Regular cardiac myocyte (primary cell): ENCODE measurements at places on chromosomes 12 and 14. TPM values are rescaled to one million over a fixed set of nuclear protein-coding genes. Genes with fewer than 3 reads are reported as not detected.

Gene MCRS1
- 30.2 and 61.3 TPM in 2 replicates for total RNA-seq

Gene JKAMP
- total RNA-seq = 106 and 120 TPM in 2 replicates

Gene ATP6V1D
- total RNA-seq = 170 and 175 TPM in 2 replicates

Gene TMCC3
- 0.19 and 1.1 TPM in 2 replicates for total RNA-seq

Gene NIN
- 37.2 and 54.3 TPM in 2 replicates for total RNA-seq

Gene RNASE3
- not detected in 2 replicates for total RNA-seq

Gene DERA
- total RNA-seq = 44.5 and 65.6 TPM in 2 replicates

Gene AVPR1A
- total RNA-seq = 0.38 and 0.56 TPM in 2 replicates

Gene CNTN1
- total RNA-seq = 1.7 and 2.0 TPM in 2 replicates

Gene KDM5A
- 53.3 and 63.3 TPM in 2 replicates for total RNA-seq

Gene GPX2
- total RNA-seq = not detected in 2 replicates

Gene SPIC
- not detected in 2 replicates for total RNA-seq

Gene PRH2
- total RNA-seq = 0.19 TPM in 1 of 2 replicates, not detected in the other

Gene GALNT9
- 0.19 and 0.28 TPM in 2 replicates for total RNA-seq

Gene POTEM
- total RNA-seq = not detected in 2 replicates

Gene P2RX2
- total RNA-seq = not detected in 2 replicates

Gene TEX52
- total RNA-seq = not detected in 2 replicates

Gene HOXC13
- under 0.01 TPM in 1 of 2 replicates, not detected in the other for total RNA-seq

Gene RIPK3
- total RNA-seq = 0.19 and 0.56 TPM in 2 replicates

Gene NUP37
- 38.9 and 62.3 TPM in 2 replicates for total RNA-seq

Gene KRT8
- total RNA-seq = 12.1 and 18.6 TPM in 2 replicates

Gene PIWIL1
- total RNA-seq = not detected in 2 replicates

Gene ERP27
- 0.19 TPM in 1 of 2 replicates, not detected in the other for total RNA-seq

Gene PDZRN4
- total RNA-seq = not detected in 2 replicates

Gene PLD4
- under 0.01 TPM in 1 of 2 replicates, not detected in the other for total RNA-seq

Gene PARP2
- 5.9 and 15.9 TPM in 2 replicates for total RNA-seq

Gene CLIP1
- 50.0 and 65.1 TPM in 2 replicates for total RNA-seq

Gene PABPN1
- total RNA-seq = 61.7 and 123 TPM in 2 replicates

Gene IRAK4
- 17.8 and 21.7 TPM in 2 replicates for total RNA-seq

Gene ZBTB25
- total RNA-seq = 4.0 and 7.6 TPM in 2 replicates

Gene DHRS2
- total RNA-seq = under 0.01 and 0.19 TPM in 2 replicates

Gene JDP2
- total RNA-seq = 14.8 and 29.3 TPM in 2 replicates

Gene INSM2
- under 0.01 TPM in 1 of 2 replicates, not detected in the other for total RNA-seq

Gene MMP17
- 8.5 and 15.0 TPM in 2 replicates for total RNA-seq

Gene KSR2
- total RNA-seq = not detected in 2 replicates

Gene SERPINA10
- total RNA-seq = under 0.01 TPM in 1 of 2 replicates, not detected in the other

Gene AQP6
- under 0.01 TPM in 1 of 2 replicates, not detected in the other for total RNA-seq

Gene PTPN6
- under 0.01 TPM in 1 of 2 replicates, not detected in the other for total RNA-seq

Gene HSPB8
- 34.1 and 35.1 TPM in 2 replicates for total RNA-seq

Gene CFAP54
- 2.7 and 4.2 TPM in 2 replicates for total RNA-seq

Gene PPFIBP1
- 112 and 171 TPM in 2 replicates for total RNA-seq

Gene MANSC4
- total RNA-seq = not detected in 2 replicates

Gene PLEKHD1
- under 0.01 TPM in 1 of 2 replicates, not detected in the other for total RNA-seq

Gene KRT79
- total RNA-seq = under 0.01 TPM in 1 of 2 replicates, not detected in the other

Gene PTGER2
- 2.8 and 5.2 TPM in 2 replicates for total RNA-seq

Gene HOXC6
- total RNA-seq = under 0.01 and 0.19 TPM in 2 replicates

Gene GPR65
- total RNA-seq = 0.19 and 0.28 TPM in 2 replicates

Gene MYH6
- not detected in 2 replicates for total RNA-seq

Gene ACSS3
- total RNA-seq = 6.3 and 20.0 TPM in 2 replicates

Gene RGS6
- 0.28 TPM in 1 of 2 replicates, not detected in the other for total RNA-seq

Gene CLEC9A
- total RNA-seq = not detected in 2 replicates

Gene USP44
- total RNA-seq = 0.58 and 1.1 TPM in 2 replicates

Gene DUSP6
- total RNA-seq = 75.9 and 94.1 TPM in 2 replicates

Gene TSHR
- not detected in 2 replicates for total RNA-seq

Gene IFNG-AS1
- not detected in 2 replicates for total RNA-seq

Gene SLC38A4
- 0.28 and 1.7 TPM in 2 replicates for total RNA-seq
